ENCODE measurements at places on chromosomes 2 and 18.

GRCh38 chr2:218876562-218877219, 4.0 kb upstream of the WNT10A start:
- DNase-seq, result no peak

- DNase-seq, result no peak
Measured at GRCh38 chr2:239742377-239742776, 282.8 kb downstream of the NDUFA10 start.

DNA sequence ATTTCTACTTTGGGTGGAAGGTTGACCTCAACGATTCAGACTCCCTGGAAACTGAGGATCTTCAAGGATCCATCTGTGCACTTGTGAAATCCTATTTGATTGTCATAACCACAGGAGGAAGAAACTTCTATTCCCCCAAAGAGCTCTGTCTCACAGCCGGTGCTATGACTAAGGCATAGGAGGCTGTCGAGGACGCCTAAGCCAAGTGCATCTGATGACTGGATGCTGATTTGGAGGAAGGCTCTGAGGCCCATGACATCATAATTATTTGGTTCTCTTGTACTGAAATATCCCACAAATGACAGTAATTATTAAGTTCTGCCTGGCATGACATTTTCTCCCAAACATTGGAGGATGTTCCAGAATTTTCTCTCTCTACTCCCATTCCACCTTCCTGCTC, 13.8 kb upstream of the KCNF1 start:
- DNase-seq, result no peak

- no peak for DNase-seq
Measured at GRCh38 chr18:9353596-9353995, 19.0 kb downstream of the TWSG1 start.

DNA sequence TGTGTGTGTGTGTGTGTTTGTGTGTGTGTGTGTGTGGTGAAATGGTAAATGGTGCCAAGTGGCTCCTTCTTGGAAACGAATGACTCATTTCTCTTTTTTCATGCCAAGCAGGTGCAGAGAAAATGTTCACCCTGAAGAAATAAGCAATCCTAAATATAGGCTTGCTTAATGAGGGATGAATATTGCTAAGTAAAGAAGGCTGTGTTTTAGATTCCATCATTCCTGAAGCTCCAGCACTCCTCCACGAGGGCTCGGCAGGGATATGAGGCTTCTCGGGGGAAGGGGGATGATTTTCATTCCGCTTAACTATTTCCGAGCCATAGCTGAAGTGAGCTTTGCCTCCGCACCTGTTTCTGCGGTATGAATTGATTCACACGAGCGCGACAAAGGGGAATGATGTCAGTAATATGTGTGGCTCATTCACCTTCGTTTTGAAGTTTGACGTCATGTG, 72.9 kb downstream of the TSN start:
- no peak for DNase-seq

- DNase-seq, result no peak
Measured at GRCh38 chr2:141392517-141393213, 738.2 kb downstream of the LRP1B start.

- DNase-seq, result no peak
Measured at GRCh38 chr18:36177913-36178312, 9.4 kb upstream of the MOCOS start.

- no peak for DNase-seq
Measured at GRCh38 chr18:75160364-75160763, 48.6 kb downstream of the PTGR3 start.

- no peak for DNase-seq
Measured at GRCh38 chr2:206255003-206255402, 19.5 kb upstream of the ZDBF2 start.

DNA sequence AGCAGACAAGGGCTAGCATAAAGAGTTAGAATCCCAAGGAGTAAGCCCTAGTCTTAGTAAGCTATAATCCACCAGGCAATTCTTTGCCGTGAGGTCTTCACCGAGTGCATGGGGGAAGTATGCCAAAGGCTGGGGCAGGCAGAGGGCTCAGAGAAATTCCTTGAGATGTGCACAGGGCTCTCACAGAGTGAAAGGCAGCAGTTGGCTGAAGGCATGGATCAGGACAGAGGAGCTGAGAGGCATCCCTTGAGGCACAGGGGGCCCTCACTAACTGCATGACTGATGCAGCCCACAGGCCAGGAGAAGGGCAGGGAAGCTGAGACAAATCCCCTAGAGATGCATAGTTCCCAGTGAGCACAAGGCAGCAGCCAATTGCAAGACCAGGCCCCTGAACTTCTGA, 34.1 kb downstream of the PTH2R start:
- no peak for DNase-seq

DNA sequence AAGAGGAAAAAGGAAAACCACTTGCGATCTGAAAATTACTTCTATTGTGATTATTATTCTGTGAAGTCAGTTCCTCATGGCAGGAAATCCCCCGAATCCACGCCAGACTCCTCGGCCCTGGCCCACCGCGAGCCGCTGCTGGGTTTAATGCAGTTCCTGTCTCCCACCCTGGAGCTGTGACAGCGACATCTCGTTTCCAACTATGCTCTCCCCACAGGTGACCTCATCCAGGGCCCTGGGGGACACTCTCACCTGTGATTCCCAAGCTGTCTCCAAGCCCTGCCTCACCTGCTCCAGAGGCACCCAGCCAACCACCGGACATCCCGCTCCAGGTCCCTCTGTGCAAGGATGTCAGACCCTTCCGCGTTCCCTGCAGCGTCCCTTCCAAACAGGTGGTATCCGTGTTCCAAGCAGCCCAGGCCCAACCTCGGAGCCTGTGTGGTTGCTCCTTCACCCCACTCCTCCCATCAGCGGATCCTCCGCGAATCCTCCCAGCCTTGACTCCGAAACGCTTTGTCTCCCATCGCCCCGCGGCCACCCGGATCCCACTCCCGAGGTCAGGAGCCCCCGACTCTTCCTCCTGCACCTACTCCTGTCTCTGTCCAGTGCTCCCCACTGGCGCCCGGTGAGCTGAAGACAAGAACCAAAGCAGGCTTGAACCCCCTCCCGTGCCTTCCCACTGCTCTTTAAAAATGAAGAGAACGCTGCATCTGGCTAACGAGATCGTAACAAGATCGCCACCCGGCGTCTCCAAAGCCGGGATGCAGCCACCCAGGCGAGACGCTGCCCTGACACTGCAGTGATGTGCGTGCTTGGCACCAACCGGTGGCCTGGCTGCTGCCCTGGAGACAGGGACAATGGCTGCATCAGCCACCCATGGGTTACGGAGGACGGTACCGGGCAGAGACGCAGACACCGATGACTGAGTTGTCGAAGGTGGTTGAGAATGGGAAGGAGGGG, 96.5 kb downstream of the NDUFA10 start:
- DNase-seq, result no peak

DNA sequence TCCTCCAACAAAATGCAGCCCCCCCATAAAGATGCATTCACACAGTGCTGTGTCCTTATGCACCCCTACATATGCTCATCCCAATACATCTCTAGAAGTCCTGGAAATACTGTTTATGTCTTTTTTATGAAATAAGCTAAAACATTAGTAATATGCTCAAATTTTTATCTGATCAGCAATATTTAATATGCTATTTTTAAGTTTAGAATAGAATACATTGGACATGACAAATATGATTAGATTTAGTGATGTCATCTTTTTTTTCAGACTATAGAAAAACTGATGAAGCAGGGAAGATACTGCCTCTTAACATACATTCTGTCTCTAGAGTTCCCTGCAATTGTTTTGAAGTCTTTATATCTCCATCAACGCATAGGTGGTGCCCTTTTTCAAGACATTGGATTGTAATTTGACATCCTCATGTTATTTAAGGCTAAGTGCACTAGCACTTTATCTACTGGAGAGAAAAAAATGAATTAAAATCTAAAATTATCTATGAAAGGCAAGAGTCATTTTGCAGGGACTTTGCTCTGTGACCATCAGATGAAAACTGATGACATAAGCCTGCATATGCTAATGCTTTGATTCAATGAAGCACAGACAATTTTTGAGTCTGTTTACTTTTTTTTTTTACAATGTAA, 395.3 kb downstream of the LPIN1 start:
- no peak for DNase-seq

DNA sequence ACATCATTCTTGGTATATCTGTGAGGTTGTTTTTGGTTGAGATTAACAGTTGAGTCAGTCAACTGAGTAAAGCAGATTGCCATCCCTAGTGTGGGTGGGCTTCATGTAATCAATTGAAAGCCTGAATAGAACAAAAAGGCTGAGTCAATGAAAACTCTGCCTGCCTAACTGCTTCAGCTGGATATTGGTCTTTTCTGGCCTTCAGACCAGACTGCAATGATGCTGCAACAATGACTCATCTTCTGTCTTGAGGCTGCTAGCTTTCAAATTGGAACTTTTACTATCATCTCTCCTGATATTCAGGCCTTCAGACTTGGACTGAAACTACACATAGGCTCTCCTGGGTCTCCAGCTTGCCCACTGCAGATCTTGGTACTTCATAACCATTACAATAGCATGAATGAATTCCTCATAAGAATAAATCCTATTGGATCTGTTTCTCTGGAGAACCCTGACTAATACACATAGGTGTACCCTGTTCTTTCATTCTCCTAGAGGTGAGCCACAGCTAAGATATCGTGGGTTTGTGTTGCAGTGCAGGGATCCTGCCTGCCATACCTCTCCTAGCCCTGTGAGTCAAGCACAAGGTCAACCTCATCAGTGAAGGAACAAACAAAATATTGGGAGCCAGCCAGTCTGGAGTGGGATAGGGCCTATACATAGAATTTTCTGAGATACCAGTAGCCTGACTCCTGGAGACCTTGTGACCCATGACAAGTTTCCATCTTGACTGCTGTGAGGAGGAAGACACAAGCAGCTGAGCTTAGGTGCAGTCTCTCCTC, 473.8 kb downstream of the DCC start:
- DNase-seq, result no peak

- DNase-seq, result no peak
Measured at GRCh38 chr2:99171377-99172140, 9.3 kb downstream of the MITD1 start.

DNA sequence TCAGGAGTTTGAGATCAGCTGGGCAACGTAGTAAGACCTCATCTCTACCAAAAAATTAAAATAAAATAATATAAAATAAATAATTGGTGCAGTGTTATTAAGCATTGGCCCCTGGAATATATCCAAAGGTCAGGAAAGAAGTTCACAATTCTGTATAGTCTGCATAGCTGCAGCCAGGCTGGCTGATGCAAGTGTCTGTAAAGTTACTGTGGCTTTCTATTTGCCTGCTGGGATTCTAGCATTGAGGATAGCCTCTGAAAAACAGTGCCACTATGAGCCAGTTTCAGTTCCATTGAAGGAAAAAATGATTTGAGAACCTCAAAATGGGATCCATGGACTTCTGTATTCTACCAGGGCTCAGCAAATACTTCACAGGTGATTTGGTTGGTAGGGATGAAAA, 208.6 kb downstream of the PARD3B start:
- no peak for DNase-seq

GRCh38 chr2:12059616-12060441, 313.4 kb downstream of the LPIN1 start:
- no peak for DNase-seq

GRCh38 chr2:48343571-48344440, 186.1 kb upstream of the STON1 start:
- no peak for DNase-seq

- no peak for DNase-seq
Measured at GRCh38 chr18:13658436-13659204, 67.7 kb downstream of the FAM210A start.

- no peak for DNase-seq
Measured at GRCh38 chr2:176106581-176107539, at the start of gene HOXD11. Gene HOXD11, plus strand, starts transcription at chr2:176107280. Its CDS starts 76 bp downstream, at chr2:176107356.

GRCh38 chr2:63545023-63545422, 43.3 kb downstream of the WDPCP start:
- DNase-seq, result no peak

GRCh38 chr2:67851956-67852824, 210.6 kb downstream of the C1D start:
- DNase-seq, result no peak

GRCh38 chr2:8312861-8313830, 368.7 kb upstream of the ID2 start:
- DNase-seq, result no peak

DNA sequence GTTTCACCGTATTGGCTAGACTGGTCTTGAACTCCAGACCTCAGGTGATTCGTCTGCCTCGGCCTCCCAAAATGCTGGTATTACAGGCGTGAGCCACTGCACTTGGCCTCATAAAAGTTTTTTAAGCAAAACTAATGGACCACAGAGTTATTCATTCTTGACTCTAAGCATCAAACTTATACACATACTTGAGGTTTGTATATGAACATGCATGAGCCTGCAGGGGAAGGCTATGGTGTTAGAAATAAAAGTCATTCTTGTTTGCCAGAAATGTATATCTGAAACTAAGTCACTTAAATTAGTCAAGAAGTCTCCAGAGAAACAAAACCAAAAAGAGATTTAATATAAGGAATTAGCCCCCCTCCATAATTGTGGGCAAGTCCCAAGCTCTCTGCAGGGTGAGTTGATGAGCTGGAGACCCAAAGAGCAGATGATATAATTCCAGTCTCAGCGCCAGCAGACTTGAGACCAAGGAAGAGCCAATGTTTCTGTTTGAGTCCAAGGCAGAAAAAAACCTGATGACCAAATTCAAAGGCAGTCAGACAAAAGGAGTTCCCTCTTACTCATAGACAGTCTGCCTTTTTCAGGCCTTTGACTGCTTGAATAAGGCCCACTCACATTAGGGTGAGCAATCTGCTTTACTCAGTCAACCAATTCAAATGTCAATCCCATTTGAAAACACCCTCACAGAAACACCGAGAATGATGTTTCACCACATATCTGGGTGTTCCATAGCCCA, 69.0 kb upstream of the DSG1 start:
- DNase-seq, result no peak

- no peak for DNase-seq
Measured at GRCh38 chr2:99537910-99538485, 48.2 kb upstream of the REV1 start.

DNA sequence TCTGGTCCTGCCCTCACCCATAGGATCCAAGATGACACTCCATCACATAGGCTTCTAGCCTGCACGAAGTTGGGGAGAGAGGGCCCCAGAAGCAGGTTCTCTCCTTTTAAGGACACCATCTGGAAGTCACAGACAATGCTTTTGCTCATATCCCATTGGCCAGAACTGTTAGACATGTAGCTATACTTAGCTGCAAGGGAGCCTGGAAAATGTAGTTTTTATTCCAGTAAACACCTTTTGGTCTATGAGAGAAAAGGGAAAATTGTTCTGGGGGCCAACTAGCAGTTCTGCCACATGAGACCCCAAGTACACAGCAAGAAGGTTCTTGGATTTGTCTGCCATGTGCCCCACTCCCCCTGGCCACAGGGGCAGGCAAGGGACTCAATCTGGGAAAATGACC, 206.1 kb downstream of the ZFP36L2 start:
- DNase-seq, result no peak

GRCh38 chr18:36127836-36128529, 1.2 kb downstream of the SLC39A6 start:
- no peak for DNase-seq

DNA sequence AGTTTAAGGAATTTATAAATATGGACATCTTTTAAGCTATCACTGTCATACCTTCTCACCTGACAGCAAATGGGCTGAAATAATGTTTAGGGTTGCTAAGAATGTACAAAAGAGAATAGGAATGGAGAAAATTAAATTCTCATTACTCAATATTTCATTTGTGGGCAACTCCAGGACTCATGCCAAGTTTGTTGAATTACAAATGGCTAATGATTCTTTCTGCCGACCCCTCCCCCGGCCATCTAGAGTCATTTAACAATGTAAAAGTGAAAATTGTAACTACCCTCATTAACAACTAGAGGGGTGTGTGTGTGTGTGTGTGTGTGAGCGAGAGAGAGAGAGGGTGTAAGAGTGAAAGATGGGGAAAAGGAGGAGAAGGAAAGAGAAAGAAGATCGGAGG, 708.5 kb upstream of the FAM98A start:
- DNase-seq, result no peak

- no peak for DNase-seq
Measured at GRCh38 chr2:239187464-239188253, 213.2 kb downstream of the HDAC4 start.

Measured in iPS DF 6.9 (cell line).